ENCODE measurements at places on chromosomes 3 and 15.

DNA sequence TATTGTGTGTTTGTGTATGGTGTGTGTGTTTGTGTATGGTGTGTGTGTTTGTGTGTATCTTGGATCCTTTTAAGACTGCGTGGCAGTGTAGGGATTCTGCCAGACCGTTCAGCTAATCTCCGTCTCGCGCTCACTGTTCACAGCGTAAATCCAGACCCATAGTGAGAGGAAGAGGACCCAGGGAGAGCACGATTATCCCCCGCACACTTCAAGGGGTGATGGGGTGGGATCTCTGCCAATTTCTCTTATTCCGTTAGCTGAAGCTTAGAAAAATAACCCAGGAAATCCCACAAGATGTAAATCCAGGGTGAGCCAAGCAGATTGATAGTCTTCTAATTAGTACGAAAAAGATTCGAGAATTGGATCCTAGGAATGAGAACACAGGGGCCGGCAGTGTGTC lies 381.2 kb downstream of the GABRG3 start:
- DNase-seq, result no peak

- DNase-seq, result no peak
Observed at GRCh38 chr3:167728176-167728575, 6.5 kb downstream of the PDCD10 start.

GRCh38 chr3:21826416-21826815 lies 75.4 kb upstream of the ZNF385D start:
- no peak for DNase-seq

DNA sequence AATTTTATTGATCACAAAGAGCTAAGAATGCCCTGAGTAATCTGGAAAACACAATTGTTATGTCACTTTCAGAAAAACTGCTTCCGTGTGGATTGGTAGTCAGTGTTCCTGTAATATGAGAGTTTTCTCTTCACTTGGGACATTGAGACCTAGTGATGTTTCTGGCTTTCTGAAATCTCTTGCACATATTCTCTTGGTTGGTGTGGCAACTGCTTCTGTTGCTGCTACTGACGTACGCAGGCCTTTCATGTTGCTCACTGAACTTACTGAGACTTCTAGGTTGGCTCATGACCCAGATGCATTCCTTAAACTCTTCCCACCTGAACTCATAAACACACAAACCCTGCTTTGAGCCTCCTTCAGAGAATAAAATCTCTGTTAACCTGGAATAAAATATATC lies 175.0 kb upstream of the PFN2 start:
- no peak for DNase-seq

GRCh38 chr3:101091489-101091888 lies 98.3 kb upstream of the ABI3BP start:
- DNase-seq, result no peak

DNA sequence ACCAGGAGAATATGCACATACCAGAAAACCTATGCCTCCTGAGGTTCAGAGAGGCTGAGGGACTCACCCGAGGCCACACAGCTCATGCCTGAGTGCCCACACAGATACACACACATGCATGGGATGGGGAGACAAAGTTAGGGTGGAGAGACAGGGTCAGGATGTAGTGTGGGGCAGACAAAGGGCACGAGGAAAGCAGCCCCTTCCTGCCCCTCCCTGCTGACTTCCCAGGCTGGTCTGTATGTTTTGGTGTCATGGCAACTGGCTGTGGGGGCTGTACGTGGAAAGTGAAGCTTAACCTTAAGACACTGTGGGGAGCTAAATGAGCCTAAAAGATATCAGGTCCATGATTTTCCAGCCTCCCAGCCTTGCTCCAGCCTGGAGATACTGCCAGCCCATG lies 57.8 kb downstream of the EPHB3 start:
- no peak for DNase-seq

DNA sequence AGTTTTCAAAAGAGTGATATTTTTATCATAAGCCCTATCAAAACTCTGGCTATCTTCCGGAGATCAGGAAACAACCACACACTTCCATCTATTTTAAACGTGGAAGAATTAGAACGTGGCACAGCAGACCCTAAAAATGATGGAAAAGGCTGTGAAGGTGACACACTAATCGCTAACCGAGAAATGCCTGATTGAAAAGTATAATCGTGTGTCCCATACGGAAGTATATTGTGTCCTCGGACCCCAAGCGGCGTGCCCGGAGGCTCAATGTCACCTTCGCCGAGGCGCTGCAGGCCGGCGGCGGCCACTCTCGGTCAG lies 642 bp downstream of the COX5A start:
- no peak for DNase-seq

- no peak for DNase-seq
Observed at GRCh38 chr3:118618247-118619040, 416.2 kb downstream of the IGSF11 start.

- no peak for DNase-seq
Observed at GRCh38 chr3:124786511-124787241, 56.4 kb downstream of the UMPS start.

GRCh38 chr3:57637391-57637790 lies 40.2 kb upstream of the ARF4 start:
- DNase-seq, result no peak

DNA sequence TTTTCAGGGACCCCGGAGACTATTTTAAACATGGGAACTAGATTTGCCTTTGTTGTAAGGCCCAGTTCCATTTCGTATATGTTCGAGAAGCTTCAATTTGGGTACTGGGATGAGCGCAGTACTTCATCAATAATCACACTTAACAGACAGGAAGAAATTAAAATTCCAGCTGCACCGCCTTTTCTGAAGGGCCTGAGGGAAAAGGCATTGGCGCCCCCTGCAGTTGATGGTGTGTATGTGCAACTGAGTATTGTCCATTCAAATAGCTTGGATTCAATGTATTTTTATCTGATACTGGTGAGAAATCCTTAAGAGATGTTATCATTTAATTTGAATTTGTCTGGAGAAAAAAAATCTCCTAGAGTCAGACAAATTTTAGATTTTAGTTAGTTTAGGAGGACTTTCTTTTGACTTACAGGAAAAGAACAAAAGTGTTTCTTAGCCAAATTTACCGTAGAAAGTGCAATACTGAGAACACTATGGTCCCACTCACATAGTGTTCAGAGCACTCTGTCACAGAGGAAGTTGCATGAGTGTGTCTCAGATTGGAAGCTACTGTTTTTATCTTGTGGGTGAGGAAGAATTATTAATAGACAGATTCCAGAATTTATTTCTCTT lies 5.4 kb upstream of the ALDH1A2 start:
- peak; percentile 23 for DNase-seq

- DNase-seq, result no peak
Observed at GRCh38 chr15:89429986-89430385, 66.4 kb downstream of the RHCG start.

DNA sequence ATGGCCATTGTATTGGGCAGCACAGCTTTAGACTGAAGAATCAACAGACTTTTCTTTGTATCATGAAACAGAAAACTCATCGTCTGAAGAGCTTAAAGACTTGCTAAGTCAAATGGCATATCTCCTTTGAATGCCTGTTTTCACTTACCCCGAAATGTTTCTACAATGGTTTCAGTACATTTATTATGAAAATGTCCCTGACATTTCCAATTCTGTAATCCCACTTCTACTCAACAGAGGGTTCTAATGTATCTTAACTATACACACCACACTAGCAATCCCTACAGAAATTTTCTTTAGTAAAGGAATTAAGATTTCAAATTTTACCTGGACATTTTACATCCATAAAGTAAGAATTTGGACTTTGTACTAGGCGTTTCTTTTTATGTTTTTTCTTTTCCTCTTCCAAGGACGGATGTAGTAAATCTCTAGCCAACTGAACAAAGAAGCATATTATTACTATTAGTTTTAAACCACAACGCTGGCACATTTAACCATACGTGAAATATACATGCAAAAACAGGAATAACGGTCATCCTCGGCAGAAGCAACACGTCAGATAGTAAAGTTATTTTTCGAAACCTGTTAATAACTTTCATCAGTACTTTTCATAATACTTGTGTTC lies 1.1 kb downstream of the RPS27L start:
- no peak for DNase-seq

DNA sequence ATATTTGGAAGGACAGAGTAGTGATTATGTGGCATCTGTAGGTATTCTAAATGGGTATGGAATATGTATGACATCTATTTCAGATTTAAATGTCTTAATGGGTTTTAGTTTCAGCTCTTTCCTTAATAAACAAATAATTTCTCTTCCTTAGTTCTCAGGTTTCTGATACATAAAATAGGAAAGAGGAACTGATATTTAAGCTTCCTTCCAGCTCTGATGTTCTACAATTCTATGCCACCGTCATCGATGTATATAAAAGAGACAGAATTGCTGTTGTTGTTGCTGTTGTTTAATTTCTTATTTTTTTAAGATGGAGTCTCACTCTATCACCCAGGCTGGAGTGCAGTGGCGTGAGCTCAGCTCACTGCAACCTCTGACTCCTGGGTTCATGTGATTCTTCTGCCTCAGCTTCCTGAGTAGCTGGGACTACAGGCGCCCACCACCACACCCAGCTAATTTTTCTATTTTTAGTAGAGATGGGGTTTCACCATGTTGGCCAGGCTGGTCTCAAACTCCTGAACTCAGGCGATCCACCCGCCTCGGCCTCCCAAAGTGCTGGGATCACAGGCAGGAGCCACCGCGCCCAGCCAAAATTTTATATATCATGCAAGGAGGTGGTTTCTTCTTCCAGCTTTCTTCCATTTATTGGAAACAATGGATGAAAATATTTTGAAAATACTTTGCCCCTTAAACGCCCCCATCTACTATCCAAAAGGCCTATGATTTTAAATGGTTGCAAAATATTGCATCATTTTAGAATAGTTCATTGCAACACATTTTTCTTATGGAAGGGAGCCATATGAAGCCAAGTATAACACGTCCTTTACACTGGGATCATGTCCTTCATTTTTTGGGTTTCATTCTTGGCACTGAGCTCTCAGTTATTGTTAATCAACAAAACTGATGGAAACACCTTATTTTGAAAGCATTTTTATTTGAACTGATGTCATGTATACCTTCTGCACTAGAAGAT lies 13.9 kb upstream of the C15orf61 start:
- DNase-seq, result no peak

DNA sequence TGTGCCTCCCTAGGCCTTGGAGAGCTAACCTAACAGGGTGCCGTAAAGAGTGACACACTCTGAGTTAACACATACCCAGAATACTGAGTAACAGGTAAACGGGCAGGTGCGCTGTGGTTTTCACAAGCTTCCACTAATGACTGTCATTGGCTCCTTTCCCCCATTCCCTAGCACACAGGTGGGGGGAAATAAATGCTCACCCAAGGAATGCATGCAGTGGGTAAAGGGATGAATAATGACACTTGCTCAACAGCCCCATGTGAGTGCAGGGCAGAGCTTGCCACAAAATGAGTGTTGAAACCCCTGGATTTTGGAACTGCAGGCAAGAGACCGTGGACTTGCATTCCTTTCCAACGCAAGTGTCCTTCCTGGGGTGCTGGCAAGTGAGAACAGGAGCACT lies 57.6 kb downstream of the ADAMTS17 start:
- no peak for DNase-seq

DNA sequence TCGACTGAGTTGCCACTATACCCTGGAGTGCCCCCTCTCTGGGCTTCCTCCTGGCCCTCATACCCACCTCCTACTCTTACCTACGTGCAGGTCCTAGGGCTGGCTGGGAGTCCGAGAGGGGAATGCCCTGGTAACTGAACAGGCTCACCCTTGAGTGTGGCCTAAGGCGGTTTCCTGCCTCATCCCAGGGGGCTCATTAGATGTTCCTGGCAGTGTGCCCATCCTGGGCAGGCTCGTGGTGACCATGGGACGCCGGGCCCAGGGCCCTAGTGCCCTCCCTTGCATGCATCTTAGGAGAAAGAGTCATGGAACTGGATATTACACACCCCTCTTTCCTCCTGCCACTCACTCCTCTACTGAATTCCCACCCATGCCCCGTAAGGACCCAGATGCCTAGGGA lies 2.8 kb downstream of the SEMA4B start:
- no peak for DNase-seq

DNA sequence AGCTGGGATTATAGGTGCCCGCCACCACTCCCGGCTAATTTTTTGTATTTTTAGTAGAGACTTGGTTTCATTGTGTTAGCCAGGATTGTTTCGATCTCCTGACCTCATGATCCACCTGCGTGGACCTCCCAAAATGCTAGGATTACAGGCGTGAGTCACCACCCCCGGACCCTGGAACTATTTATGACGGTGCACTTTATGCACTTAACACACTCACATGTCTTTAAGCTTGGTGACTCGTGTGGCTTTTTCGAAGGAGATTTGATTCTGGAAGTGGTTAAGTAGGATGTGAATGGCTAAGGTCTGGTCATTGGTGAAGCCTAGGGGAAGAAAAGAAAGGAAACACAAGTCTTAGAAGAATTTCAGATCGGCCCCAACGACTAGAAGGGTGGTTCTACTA lies 20.3 kb downstream of the BBS4 start:
- no peak for DNase-seq

DNA sequence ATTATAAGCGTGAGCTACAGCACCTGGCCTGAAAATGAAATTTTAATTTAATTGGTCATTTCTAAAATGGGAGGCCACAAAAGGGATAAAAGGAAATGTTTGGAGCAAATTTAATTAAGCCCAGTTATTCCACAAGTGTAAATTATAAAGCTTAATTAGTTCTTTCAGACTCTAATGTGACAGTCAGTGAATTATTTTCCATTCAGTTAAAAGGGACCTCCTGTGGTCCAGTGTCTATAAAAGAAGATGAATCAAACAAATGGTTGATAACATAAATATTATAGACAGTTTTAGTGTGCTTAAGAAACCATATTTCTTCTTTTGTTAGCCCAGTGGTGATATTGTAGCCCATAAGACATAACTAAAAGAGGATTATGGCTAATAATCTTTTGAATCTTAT lies 66.4 kb downstream of the CNOT10 start:
- no peak for DNase-seq

- peak; percentile 67 for DNase-seq
Observed at GRCh38 chr3:185983495-185984141, 45.8 kb upstream of the TRA2B start.

DNA sequence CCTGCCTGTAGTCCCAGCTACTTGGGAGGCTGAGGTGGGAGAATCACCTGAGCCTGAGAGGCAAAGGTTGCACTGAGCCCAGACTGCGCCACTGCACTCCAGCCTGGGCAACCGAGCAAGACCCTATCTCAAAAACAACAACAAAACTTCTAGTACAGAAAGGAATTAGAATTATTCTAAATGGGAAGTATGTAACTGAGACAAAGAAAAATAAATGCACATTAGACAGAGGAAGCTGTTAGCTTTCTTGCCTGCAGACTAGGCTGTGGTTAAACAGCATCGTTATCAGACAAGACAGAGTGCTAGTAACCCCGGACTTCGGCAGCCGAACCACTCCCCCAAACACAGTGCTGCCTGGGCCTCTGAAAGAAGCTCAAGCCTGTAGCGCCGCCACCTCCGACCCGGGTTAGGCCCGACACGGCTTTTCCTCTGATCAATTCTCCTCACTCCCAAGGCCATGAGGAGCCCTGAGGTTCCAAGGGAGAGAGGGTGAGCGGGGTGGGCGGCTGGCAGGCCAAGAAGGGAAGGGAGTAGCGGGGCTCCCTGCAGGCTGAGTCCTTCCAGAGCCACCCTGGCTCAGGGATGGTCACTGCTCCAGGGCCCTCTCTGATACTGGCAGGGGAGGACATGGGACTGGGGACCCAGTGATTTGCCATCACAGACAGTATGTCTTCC lies 44.8 kb upstream of the MUC4 start:
- no peak for DNase-seq

Measured in substantia nigra (tissue), 51 donors.